NCI-H2029 treated with DMSO at 0.1 percent for 48 hours (cell line): ENCODE measurements at places on chromosomes 2 and 18.

DNA sequence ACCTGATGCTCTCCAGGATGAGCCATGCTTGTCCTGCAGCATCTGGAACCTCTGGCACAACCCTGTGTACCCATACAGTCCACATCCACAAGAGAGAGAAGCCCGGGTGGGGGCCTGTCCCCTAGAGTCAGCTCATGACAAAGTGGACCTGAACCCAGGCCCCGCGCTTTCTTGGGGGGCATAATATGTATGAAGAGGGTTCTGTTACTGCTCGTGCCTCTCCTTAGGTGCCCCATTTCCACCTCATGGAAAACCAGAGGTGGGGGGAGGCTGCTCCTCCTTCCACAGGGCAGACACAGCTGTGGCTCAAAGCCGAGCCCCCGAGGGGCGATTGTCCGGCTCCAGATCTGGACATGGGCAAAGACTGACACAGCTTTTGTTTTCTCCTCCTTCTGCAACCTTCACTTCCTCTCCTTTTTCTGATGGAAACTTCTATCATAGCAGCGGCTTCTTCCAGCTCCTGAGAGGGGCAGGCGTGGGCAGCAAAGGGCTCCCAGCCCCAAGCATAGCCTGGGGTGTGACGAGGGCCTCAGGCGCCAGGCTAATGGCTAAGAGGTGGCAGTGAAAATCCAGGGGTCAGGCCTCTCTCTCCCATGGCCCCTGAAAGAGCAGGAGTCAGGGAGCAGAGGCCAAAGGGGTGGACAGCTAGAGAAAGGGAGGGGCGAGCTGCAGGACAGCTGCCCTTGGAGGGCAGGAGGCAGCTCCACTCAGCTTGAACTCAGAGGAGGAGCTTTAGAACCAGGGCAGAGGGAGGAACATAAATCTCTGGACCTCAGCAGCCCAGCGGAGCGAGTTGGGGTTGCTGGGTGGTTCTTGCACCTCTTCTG is 155.5 kb downstream of the ZFP36L2 start:
- no peak for DNase-seq

- no peak for DNase-seq
Measured at GRCh38 chr2:20737505-20737904, 70.6 kb downstream of the GDF7 start.

- DNase-seq: no peak
Measured at GRCh38 chr2:174332217-174332963, 2.4 kb upstream of the SP9 start.

DNA sequence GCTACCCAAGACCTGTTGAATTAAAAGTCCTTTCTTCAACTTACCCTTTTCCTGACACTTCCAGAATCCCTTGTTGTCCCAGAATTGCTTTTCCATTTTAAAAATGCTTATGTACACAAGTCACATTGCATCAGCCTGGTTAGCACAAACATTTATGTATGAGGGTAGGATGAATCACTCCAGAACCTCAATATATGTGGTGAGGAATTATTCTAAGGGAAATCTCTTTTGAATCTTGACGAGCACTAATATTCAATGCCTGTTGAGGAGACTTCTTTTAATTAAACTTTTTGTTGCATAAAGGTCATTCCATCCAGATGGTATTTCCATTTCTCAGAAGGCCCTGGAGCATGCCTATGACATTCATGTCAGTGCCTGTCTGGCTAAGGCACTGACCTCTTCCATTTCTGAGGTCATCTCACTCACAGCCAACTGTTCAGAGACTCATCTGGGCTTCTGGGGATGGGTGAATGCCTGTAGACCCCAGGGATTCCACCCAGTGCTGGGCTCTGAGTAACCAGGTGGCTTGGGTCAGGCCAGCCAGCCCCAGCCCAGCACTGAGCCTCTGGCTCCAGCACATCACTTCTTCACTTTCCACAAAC is 28.2 kb downstream of the ACMSD start:
- no peak for DNase-seq

GRCh38 chr18:70127359-70127758 is 78.1 kb downstream of the RTTN start:
- no peak for DNase-seq

GRCh38 chr2:85737481-85737880 is 16.3 kb upstream of the ATOH8 start:
- DNase-seq: no peak

DNA sequence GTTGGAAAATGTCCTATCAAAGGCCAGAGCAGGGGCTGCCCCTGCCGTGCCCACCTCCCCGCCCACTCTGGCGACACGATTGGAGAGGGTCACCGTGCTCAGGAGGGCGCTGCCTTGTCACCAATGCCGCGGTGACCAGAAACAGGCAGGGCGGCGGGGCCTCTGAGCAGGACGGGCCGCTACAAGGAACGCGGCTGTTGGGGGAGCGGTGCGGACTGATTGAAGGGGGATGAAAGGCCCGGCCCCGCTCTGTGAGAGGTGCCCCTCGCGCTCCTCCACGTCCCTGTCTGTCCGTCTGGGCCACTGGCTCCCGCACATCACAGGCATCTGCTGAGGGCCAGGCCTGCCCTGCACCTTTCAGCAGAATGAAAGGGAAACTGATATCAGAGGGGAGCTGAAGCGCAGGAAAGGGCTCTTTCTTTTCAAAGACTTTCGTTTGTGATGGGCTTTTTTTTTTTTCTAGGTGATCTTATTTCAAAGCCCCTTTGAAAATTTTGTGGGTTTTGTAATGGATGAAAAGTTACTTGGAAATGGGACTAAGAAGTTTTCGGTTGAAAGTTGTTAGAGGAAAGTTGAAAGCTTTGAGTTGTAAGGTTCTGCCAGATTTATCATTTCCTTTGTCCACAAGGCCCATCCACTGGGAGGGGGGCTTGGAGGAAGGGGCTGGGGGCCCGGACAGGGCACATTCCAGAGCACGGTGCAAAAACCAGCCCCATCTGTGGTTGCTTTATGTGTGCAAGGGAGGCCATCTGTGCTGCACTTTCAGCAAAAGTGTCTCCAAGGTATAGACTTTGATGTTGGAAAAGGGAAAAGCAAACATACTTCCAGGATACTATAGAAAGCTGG is 244.2 kb downstream of the KLHL29 start:
- no peak for DNase-seq

DNA sequence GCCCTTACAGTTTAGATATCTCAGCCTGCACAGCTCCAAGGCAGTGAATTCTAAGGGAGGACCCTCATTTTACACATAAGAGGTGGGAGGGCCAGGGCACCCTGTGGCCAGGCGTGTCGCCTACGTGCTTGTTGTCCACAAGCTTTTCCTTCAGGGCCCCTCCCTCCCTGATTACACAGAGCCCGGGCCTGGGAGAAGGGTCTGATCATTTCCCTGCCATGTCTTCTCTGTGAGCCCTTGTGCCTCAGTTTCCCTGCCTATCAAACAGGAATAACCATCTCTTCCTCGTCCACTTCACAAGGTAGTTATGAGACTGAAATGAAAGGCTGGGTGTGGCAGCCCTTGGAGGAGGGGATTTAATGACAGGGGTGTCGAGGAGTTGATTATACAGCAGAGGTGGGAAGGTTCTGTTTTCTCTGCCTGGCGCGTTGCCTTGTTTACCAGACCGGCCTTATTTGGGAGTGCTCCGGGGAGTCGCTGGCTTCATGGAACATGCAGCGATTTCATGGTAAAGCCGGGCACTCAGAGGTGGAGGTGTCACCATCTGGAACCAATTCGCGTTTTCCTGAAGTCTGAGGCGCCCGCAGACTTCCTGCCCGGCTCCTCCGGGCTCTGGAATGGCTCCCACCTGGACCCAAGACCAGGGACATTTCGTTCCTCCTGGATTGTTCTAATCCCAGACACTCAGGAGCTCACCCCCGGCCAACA is 208.9 kb downstream of the KLHL29 start:
- DNase-seq: peak; percentile 54

- DNase-seq: no peak
Measured at GRCh38 chr2:56361844-56362243, 178.1 kb downstream of the CCDC85A start.

GRCh38 chr18:3345885-3346284 is 84.0 kb downstream of the MYL12B start:
- DNase-seq: no peak

DNA sequence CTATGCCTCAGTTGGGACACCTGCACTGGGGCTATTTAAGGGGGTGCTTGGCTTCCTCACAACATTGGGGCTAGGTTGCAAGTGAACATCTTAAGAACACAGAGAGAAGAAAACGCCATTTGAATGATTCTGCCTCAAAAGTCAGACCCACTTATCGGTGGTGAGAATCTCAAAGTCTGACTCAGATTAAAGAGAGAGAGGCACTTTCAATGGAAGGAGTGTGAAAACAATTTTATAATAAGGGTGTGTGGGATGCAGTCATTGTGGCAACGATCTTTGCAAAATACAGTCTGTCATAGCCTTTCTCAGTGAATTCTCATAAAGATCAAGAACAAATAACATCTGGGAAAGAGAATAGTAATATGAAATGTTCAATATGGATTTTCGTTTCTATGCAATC is 41.8 kb downstream of the CCDC102B start:
- DNase-seq: no peak

DNA sequence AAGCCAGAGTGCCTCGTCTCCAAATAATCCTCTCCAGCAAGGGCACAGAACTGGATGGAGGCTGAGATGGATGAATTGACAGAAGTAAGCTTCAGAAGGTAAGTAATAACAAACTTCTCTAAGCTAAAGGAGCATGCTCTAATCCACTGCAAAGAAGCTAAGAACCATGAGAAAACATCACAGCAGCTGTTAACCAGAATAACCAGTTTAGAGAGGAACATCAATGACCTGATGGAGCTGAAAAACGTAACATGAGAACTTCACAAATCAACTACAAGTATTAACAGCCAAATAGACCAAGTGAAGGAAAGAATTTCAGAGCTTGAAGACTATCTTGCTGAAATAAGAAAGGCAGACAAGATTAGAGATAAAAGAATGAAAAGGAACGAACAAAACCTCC is 32.3 kb downstream of the WDPCP start:
- no peak for DNase-seq

- DNase-seq: no peak
Measured at GRCh38 chr2:159953136-159953823, 109.1 kb downstream of the PLA2R1 start.

DNA sequence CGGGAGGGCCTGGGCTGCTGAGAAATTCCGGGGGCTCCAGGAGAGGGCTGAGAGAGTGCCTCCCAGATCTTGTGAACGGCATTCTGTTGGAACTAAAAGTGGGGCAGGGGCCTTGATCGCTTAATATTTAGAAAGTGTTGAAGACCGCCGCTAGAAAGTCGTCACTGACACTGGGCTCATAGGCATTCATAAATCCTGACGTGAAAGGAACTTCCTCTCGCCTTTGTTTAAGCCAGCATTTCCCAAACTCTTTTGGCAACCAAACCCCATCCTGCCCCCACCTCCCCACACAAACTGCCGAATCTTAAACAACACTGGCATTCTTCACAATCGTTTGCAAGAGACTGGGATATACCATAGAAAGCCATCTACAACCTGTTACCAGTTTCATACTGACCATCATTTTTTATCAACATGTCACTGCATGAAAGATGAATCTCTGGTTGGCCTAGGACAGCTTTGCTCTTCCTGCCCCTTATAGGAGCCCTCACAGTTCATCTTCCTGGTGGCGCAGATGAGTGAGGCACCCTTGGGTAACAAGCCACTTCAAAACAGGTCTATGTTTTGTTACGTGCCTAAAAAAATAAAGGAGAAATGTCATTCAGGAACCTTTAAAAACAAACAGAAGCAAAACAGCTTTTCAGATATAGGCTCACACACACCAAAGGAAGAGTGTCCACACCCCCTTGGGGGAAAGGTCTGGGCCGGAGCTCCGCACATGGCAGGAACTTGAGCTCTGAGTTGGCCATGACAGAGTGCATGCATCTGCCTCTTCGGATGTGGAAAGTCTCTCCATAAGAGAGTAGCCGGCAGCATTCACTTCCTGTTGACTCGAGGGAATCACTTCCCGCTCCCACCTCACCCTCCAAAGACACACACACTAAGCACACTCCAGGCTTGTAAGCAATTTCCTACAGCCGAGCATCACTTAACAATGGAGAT is 13.0 kb downstream of the MTERF4 start:
- no peak for DNase-seq

GRCh38 chr2:38200598-38200997 is 124.6 kb upstream of the CYP1B1 start:
- DNase-seq: no peak

DNA sequence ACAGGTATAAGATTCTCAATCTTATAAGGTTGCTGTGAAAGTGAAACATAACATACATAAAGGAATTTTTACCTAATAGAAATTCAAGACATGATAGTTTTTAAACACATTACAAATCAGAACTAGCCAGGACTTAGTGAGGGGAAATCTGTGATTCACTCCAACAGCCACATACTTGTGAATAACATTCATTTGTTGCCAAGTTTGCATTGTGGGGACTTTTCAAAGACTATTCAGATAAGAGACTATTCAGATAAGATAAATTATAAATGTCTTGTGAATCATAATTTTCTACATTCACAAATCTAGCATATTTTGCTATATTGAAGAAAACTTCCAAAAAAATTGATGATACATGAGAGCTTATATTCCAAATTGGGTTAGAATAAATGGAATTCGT is 345.3 kb upstream of the CDH20 start:
- DNase-seq: no peak

DNA sequence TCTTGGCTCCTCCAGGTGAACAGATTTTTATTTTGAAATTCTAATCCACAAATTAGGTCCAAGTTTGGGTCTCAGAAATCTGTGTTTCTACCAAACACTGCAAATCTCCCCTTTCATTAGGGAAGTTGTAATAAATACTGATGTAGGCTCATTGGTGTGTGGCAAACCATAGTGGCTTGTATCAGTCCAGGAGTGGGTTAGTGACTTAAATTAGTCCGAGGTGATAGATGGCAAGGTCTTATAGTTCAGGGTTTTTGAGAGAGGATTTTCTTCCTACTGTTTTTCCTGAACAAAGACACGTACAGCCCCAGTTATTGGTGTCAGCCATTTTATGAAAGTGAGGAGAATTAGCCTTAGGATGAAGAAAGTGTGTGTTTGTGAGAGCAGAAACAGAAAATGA is 74.6 kb downstream of the RPRM start:
- DNase-seq: peak; percentile 40

DNA sequence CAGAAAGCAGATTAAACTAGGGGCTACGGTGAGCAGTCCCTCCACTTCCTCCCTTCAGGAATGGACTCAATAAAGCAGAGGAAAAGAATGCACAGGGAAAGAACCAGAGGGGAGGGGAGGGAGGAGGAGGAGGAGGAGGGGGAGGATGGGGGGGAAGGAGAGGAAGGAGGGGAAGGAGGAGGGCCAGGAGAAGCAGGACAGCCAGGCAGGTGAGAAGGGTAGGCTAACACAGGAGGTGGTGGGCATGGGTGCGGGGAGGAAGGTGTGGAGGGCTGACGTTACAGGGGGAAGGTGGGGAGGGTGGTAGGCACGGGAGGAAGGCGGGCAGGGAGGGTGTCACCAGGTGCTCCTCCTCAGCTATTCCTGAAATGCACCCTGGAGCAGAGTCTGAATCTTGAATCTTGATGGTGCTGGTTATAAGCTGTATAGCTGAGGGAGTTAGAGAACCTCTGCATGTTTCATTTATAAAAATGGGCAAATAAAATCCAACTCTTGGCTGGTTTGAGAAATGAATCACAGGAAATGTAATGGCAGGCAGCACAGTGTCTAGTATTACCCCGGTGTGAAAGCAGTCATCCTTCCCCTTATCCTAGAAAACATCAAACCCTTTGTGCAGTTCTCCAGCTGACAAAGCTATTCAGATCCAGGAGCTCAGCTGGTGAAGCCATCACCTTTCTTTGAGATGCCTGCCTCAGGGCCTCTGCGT is 3.4 kb downstream of the TMEM18 start:
- DNase-seq: no peak
